ENCODE measurements at places on chromosomes 1 and 21.

DNA sequence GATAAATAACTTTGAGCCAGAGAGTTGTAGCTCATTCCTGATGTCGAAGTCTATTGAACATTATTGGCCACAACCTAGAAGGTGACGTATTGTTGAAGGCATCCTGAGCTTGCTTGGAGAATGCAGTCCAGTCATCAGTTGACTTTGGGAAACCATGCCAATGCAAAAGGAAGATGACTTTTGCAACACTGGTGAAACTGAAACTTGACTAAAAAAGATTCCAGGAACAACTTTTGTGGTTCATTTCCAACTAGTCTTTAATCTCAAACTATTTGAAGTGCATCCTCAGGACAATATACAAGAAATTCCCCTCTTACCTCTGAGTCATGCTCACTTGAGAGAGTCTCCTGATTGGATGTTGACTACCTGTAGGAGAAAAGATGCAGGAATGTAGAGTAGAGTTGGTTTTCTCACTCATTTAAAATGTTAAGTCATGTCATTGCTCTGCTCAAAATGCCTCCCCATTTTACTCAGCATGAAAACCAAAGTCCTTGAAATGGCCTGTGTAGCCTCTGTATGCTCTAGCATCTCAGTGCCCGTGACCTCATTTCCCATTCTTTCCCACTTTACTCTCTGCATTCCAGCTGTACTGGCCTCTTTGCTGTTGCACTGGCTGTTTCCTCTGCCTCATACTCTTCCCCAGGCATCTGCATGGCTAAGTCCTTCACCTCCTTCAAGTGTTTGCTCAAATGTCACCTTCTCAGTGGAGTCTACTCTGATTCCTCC is 24.4 kb upstream of the LEPR start:
- peak; percentile 24 for DNase-seq

GRCh38 chr1:5189384-5189783 is 535.0 kb downstream of the AJAP1 start:
- DNase-seq = no peak

DNA sequence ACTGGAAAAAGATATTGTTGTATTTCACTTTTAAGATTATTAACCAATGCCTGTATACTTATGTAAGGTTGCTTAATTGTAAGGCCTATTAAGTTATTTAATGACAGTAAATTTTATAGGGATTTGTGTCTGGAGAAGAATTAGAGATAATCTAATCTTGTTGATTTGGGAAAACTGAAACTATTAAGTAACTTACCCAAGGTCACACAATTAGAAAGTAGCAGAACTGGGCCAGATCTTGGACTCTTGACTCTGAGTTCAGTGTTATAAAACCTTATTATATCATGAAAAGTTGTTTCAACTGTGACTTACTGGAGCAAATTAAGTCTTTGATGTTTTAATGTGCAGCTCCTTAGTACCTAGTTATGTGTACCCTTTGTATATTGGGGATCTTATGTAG is 38.5 kb downstream of the CAMTA1 start:
- no peak for DNase-seq

GRCh38 chr1:77744576-77744975 is 15.1 kb downstream of the USP33 start:
- DNase-seq = no peak

DNA sequence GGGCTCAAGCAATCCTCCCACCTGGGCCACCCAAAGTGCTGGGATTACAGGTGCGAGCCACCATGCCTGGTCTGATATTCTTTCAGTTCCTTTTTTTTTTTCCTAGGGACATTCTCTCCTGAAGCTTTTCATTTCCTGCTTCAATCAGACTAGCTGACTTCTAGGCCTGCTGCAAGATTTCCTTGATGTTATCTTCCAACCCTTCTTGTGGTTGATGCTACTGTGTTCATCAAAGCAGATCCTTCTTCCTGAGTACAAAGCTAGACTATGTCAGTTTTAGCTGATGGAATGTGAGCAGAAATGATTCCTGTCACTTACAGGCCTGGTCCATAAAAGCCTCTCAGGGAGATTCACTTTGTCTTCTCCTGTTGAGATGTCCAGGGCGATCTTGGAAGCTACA is 146.4 kb downstream of the CDC7 start:
- DNase-seq = no peak

DNA sequence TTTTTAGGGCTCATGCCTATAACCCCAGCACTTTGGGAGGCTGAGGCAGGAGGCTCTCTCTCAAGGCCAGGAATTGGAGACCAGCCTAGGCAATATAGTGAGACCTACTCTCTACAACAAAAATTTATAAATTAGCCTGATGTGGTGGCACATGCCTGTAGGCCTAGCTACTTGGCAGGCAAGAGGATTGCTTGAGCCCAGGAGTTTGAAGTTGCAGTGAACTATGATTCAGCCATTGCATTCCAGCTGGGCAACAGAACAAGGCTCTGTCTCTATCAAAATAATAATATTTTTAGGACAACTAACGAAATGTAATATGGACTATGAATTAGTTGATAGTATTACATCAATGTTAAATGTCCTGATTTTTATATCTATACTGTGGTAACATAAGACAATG is 68.8 kb upstream of the ARID1A start:
- DNase-seq = no peak

DNA sequence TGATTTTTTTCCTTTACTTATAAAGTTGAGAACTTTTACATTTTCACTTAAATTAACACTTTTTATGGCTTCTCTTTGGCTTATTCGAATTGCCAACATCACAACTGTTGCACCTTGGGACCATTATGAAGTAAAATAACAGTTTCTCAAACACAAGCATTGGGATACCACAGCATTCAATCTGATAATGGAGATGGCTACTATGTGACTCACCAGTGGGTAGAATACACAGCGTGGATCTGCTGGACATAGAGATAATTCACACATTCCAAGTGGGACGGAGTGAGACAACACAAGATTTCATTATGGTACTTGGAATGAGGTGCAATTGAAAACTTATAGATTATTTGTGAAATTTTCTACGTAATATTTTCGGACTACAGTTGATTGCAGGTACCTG is 68.0 kb downstream of the ADAMTS1 start:
- no peak for DNase-seq

DNA sequence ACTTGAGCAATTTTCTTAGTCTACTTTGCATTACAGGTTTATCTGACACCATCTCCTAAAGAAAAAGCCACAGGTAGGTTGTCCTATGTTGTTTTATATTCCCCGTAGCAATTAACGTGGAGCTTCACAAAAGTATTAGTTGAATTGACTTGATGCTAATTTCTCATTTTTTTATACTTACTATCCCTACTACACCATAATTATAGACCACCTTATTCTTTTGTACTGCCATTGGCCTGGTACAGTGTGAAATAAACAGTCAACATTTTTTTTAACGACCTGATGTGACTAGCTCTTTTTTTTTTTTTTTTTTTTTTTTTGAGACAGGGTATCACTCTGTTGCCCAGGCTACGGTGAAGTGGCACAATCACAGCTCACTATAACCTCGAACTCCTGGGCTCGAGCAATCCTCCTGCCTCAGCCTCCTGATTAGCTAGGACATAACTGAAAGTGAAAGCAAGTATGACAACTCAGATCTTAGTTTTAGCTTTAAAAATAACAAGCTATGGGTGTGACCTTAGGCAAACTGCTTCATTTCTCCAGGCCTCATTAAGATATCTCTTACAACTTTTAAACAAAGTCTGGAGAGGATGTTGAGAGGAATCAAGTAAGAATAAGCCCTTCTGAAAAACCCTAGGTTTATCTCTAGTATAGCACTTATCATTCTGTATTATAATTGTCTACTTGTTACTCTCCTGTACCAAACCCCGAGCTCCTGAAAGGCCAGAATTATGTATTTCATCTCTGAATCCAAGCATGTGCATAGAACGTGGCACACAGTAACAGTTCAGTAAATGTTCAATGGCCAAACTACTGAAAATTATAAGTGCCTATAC is 49.5 kb downstream of the LUZP1 start:
- no peak for DNase-seq

DNA sequence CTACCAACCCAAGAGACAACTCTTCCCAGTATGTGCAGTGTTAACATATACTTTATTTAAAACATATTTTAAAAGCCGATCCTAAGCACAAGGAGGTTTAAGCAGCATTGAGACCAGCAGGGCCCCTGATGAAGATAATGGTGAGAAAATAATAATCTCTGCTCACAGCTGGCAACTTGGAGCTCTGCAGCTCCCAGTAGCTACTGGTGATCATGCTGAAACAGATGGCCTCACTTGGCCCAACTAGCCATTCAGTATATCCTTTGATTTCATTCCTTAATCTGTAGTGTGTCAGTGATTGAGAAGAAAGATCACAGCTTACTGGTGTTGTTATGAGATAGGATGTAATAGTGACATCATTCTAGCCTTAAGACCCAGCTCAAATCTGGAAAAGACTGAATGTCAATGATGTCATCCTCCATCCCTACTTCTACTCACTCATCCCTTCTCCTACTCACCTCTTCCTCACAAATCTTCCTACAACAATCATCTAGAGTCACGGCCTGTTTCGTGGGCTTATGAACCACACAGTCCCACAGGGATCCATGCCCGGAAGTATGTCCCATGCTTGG is 817.9 kb downstream of the PLA2G4A start:
- DNase-seq = no peak

DNA sequence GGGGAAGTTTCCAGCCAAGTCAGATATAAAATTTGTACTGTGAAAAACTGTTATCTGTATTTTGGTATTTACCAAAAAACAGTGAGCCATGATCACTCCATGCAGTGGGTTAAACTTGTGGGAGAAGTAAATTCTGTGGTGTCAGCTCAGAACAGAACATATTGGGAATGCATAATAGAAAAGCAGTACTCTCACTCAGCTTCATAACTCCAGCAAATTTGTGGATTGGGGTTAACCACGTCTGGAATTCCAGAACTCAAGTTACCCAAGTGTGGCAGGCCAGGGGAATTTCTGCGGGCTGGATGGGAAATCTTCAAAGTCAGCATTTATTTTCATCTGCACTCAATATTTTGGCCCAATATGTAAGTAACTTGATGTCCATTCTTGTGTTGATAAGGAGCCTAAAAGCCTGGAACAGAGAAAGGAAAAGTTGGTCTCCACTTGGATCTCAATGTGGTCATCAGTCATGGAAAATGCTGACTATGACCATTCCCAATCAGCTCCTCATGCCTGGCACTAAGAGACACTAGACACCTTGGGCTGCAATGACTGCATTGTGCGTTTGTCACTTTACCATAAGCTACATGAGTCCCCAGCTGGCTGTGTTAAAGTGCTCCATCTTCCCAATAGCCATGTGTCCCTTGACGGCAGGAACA is 39.1 kb upstream of the ENAH start:
- DNase-seq = peak; percentile 59

DNA sequence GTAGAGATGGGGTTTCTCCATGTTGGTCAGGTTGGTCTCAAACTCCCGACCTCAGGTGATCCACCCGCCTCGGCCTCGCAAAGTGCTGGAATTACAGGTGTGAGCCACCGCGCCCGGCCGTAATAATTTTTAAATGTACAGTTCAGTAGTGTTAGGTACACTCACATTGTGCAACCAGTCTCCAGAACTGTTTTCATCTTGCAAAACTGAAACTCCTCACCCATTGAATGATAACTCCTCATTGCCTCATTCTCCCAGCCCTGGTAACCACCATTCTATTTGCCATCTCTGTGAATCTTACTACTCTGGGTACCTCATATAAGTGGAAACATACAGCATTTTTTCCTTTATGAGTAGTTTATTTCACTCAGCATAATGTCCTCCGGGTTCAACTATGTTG is 3.4 kb downstream of the NLRP3 start:
- DNase-seq = no peak

DNA sequence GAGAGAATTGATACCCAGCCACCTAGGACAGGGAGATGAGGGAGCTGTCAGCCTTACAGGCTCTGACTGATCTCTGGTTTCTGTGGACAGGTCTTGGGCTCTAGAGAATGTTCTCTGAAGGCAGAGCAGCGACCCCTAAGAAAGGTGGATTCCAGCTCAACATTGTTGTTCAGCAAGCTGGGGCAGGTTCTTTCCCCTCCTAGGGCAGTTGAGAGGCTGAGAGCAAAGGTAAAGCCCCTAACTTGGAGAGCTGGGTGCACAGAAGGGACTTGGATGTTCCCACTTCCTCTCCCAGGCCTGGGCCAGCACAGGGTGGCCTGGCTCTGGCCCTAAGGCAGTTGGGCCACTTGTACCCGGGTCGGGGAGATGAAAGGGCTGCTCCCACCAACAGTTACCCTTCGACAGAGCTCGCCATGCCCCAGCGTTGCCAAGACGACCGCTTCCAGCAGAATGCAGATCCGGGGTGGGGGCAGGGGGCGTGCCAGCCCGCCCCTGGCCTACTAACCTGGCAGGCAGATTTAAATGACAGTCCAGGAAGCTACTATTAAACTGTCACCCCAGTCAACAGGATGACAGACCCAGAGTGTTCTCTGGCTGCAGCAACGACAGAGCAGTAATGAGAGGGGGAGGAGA is 31.6 kb downstream of the LRP8 start:
- no peak for DNase-seq

GRCh38 chr1:205764578-205764977 is 10.7 kb downstream of the RAB29 start:
- DNase-seq = no peak

- no peak for DNase-seq
These were observed 30.1 kb upstream of the GPR137B start for GRCh38 chr1:236112332-236112627.

DNA sequence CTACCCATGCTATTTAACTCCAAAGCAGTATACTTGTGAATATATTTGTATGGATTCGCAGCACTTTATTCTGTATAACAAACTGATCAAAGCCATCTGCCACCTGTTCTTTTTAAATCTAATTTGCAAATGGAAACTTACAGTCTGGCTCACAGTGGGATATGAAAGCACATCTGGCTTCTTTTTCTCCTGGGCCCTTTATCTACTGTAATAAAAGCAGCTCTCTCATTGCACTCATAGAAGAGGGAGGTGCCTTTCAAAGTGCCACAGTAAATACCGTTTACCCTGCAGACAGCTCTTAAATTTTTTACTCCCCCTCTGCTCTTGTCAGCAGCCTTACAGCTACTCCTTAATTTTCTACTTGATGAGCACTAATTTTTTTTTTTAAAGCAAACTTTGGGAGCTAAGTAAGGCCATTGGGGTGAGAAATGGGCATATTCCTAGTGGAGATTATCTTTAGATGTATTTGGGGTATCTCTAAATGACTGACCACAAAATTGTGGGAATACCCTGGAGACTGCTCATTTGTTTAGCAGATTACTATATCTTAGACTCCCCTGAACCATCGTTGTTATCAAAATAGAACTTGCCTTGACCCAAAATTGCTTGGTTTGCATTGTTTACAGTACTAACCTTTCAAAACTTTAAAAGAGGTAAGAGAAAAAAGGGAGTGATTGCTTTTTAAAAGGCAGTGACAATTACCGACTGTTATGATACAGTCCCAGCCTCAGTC is 110.1 kb downstream of the VPS13D start:
- DNase-seq = no peak

DNA sequence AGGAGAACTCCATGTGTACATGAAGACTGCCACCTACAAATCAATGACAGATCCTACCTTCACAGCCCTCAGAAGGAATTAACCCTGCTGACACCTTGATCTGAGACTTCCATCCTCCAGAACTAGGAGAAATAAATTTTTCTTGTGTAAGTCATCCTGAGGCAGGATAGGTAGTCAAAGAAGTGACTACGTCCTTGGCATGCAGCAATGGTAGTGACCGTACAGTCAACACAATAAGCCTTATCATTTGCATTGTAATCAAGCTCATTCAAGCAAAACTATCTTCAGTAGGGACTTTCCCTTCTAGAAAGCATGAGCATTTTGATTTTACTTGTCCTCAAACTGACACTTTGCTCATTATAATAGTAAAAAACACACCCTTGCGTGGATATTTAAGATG is 64.0 kb upstream of the KCNK1 start:
- no peak for DNase-seq

GRCh38 chr1:52426371-52426770 is 22.0 kb downstream of the PRPF38A start:
- no peak for DNase-seq

- DNase-seq = no peak
These were observed 6.5 kb downstream of the RRP1B start for GRCh38 chr21:43665879-43666278.
